ENCODE measurements at places on chromosomes 7 and 10.

- no peak for DNase-seq
These were observed 24.3 kb upstream of the CNNM1 start for GRCh38 chr10:99304862-99305229.

- no peak for DNase-seq
These were observed 128.4 kb upstream of the NPVF start for GRCh38 chr7:25356534-25357151.

- no peak for DNase-seq
These were observed 5.4 kb upstream of the HSPB1 start for GRCh38 chr7:76296743-76297740.

DNA sequence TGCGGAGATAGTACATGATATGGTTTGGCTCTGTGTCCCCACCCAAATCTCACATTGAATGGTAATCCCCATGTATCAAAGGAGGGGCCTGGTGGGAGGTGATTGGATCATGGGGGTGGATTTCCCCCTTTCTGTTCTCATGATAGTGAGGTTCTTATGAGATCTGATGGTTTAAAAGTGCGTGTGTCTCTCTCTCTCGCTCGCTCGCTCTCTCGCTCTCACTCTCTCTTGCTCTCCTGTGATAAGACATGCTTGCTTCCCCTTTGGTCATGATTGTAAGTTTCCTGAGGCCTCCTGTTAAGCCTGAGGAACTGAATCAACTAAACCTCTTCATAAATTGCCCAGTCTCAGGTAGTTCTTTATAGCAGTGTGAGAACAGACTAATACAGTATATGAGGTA lies 171.9 kb downstream of the NSUN6 start:
- DNase-seq = no peak

DNA sequence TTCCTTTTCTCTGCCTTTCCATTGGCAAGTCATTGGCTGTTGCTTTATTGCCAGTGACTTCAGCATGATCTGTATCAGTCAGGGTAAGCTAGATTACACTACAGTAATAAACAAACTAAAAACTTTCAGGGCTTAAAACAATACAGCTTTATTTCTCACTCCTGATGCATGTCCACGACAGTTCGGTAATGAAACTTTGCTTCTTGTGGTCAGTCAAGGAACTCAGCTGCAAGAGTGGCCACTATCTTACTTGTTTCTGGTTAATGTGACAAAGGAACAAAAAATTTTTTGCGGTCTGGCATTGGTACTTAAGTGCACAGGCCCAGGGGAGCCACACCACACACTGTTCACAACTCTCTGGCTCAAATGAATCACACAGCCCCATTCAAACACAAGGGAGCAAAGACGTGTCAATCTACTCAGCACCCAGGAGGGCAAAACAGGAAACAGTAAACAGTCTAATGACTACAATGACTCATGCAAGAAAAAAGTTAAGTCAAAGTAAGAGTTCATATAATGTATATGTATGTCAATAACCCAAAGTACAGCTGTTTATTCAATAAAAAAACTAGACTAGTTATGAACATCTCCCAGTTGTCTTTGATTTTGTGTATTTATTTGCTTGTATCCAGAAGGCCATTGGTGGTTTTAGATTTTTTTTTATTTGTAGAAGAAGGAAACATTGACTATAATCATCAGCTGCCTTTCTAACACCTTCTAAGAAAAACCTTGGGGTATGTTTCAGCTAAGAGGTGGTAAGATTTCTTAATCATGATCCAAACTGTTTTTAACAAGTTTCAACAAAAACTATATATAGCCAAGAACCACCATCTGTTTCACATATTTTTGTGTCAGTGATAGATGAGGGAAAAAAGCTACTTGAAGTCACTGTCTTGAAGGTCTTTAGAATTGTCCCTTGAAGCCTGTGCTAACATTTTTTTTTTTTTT lies 134.4 kb upstream of the FAM3C start:
- peak; percentile 24 for DNase-seq

DNA sequence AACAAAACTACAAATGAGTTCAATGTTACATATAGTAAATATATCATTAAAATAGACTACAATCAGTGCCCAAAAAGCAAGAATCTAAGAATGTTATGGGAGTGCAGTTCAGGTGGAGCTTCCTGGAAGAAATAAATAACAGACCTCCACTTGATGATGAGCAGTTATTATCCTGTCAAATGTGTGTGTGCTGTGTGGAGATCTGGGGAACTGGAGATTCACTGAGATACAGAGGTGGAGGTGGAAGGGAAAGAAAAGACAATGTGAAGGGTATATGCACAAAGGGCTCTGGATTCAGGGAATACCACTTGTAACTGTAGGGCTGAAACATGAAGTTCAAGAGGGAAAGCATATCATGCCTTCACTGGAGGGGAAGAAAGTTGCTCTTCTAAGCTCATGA lies 331.1 kb downstream of the SEMA3D start:
- DNase-seq = no peak

Measured in activated effector memory CD4-positive, alpha-beta T cell treated with Interleukin-2 at 50 U/mL for 16 hours (primary cell).